Stimulated activated CD4-positive, alpha-beta T cell treated with anti-CD3 and anti-CD28 coated beads, Interleukin-4, amount 100 ng/mL, for 1 hour (primary cell): ENCODE measurements at places on chromosomes 1 and 21.

DNA sequence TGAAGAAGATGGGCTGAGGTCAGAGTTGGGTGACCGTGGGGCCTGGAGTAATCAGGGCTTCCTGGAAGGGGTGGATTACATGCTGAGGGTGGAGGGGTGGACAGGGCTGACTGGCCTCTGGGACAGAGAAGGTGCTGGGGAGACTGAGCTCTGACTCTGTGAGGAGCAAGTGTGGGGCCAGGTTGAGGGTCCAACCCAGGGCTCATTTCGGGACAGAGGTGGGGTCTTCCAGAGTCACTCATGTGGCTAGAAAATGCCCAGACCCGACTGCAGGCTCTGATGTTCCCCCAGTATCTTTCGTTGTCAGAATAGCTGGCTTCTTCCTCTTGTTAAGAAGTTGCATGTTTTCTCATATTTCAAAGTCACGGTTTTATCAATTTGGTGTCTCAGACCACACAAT, 311.8 kb downstream of the PTPRU start:
- DNase-seq: no peak

GRCh38 chr1:19239876-19240275, 11.4 kb downstream of the EMC1 start:
- DNase-seq: no peak

DNA sequence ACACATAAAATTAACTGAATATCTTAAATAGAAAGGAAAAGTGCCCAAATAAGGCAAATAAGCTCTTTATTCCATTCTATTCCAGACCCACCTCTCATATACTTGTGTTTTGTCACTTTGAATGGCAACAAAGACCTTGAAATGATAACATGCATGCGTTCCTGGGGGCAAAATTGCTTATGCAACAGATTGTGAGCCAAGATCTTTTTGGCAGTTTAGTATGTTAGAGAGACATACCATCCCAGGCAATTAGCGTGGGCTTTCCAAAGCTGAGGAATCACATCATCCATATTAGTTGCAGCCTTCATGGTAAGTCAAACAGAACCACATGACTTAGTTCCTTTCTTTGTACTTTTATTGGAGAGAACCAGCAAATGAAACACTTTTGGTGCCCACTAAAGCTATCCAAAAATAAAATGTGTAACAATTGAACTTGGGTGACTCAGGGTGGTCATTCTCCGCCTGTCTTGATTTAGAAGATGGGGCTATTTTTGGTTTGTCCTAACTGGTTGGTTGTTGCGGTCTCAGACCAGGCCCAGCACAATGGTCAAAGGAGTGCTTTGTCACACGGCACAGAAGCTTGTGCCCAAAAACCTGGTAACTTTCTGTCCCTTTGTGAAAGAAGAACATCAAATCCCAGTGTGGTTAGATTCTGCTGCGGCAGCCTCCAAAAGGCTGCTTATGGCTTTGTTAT, 68.7 kb upstream of the ATF3 start:
- no peak for DNase-seq

- no peak for DNase-seq
Measured at GRCh38 chr1:185804206-185804605, 70.0 kb downstream of the HMCN1 start.

DNA sequence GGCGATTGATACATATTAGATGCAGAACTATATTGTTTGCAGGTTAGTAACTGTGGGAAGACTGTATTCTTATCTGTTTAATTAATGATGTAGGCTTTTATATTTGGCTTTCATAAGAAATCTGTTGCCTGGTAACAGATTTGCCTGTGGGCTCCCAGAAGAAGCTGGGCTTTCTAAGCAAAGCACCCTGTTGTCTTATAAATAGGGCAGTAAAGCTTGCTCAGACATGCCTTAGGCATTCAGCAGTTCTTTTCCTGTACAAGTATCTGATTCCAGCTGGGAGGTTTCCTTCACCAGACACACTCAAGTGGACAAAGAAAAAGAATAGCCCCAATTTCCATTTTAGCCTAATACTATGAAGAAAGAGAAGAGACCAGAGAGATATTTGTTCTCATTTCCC, 524.0 kb downstream of the LRRIQ3 start:
- no peak for DNase-seq

GRCh38 chr1:42910985-42911384, 47.7 kb downstream of the SLC2A1 start:
- DNase-seq: no peak

DNA sequence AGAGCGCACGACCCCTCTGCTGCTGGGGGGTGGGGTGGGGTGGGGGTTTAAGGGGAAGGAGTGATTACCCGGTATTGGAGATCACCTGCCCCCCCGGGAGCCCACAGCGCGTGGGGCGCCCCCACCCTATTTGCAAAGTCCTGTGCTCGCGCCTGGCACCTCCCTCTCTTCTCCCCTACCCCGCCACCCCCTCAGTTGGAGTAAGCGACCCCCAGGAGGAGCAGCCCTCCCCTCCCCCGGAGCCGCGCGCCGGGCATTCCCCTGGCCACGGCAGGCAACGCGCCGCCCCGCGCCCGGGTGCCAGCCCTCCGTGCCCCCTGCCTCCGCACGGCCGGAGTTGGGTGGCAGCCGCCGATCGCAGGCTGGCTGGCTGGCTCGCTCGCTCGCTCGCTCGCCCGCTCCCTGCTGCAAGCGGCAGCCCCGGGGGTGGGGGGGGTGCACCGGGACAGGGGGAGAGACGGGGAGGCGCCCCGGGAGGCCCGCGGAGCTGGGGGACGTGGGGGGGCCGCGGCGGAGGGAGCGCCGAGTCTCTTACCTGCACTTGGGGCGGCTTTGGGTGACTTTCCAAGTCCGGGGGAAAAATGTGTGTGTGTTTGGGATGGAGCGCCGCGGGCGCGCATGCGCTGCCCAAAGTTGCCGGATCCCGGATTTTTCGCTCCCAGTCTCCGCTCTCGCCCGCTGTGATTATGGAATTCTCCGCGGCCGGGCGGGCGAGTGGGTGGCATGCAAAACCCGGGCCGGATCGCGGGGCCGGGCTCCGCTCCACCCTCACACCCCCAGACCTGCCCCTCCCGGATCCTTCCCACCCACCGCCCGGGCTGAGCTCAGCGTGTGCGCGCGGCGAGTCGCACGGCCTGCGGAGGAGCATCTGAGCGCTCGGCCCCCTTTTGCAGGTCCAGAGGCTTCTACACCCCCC, at the start of gene CASZ1:
TSS of gene CASZ1 (minus strand) at position 618 of the 916 bp plus-strand sequence. CDS start 102,757 bp downstream, outside the sequence.
- DNase-seq: no peak

DNA sequence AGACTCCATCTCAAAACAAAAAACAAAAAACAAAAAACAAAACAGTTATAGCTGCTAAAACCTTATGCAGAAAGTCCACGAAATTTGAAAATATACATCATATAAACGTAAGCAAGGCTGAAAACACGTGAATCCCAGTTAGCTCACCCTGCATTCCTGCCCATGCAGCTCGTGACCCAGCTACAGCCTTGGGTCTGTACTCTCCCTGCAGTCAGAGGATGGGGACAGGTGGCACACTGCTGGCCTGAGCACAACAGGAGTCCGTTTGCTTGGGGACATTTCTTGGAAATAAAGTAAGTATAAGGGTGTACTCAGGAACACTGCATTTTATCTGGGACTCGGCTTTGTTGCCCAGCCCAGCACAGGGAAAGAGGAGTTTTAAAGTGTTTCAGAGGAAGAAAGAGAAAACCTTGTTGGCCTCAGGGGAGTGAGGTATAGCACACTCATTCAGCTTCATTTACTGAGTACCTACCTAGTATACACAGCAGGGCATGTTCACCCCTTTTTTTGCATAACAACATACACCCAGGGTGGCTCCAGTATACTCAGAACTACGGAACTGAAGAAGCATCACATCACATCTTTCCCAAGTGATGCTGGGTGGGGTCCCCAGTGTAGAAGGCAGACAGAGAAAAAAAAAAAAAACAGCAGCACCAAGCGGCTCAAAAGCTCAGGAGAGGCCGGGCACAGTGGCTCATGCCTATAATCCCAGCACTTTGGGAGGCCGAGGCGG, 44.1 kb downstream of the CAPZB start:
- no peak for DNase-seq

DNA sequence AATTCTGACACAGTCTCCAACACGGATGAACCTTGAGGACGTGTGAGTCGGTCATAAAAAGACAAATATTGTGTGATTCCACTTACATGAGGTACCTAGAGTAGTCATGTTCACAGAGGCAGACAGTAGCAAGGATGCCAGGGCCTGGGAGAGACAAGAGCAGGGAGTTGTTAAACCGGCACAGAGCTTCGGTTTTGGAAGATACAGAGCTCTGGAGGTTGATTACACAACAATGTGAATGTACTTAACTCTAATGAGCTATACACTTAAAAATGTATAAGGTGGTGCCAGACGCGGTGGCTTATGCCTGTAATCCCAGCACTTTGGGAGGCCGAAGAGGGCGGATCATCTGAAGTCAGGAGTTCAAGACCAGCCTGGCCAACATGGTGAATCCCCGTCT, 37.8 kb upstream of the NEK2 start:
- DNase-seq: no peak

DNA sequence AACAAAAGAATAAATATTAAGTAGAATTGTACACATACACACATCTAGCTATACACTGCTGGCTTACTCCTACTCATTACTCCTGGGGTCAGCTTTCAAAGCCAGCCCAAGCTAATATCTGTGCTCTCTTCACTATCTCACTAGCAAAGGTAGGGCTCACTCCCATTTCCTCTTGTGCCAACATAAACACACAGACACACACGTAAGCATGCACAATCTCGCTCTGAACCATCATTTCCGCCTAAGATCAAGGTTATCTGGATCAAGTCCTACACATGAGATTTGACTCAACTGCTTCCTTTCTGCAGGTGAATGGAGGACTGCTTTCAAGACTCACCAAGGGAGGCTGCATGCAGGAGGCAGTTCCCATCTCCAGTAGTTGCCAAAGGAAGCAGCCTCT, 28.8 kb upstream of the MTMR11 start:
- no peak for DNase-seq

GRCh38 chr1:26690576-26691031, 5.2 kb upstream of the ARID1A start:
- no peak for DNase-seq

DNA sequence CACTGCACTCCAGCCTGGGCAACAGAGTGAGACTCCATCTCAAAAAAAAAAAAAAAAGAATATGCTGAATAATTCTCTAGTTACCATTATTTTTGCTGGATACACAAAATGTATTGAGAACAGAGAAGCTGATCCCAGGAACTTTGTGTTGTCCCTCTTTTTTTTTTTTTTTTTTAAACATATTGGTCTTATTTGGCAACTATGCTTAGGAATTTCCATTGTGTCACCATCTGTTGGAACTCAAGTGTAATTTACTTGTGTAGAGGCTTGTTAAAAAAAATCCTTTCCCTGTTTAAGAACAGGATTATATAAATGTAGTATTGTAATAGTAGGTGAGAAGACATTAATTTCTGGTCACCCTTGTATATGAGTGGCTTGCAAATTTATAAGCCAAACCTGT, 28.6 kb downstream of the CAMSAP2 start:
- DNase-seq: no peak

GRCh38 chr21:45952974-45953373, 28.6 kb upstream of the COL6A1 start:
- DNase-seq: no peak

DNA sequence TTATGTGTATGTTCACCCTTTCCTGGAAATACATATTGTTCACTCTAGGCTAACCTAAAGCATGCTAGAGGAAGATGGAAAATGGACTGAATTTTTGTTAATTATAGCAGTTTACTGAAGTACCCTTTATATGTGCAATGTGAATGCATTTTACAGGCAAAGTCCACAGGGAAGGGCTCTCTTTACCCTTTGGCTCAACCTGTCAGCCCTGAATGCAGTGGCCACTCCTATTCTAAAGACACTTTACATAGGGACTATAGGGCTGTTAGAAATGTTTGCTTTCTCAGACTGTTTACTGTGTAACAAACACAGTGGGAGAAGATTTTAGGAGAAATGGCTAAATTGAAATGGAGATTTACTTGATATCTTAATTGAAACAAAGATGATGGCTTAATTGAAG, 78.5 kb downstream of the BRINP2 start:
- DNase-seq: no peak

DNA sequence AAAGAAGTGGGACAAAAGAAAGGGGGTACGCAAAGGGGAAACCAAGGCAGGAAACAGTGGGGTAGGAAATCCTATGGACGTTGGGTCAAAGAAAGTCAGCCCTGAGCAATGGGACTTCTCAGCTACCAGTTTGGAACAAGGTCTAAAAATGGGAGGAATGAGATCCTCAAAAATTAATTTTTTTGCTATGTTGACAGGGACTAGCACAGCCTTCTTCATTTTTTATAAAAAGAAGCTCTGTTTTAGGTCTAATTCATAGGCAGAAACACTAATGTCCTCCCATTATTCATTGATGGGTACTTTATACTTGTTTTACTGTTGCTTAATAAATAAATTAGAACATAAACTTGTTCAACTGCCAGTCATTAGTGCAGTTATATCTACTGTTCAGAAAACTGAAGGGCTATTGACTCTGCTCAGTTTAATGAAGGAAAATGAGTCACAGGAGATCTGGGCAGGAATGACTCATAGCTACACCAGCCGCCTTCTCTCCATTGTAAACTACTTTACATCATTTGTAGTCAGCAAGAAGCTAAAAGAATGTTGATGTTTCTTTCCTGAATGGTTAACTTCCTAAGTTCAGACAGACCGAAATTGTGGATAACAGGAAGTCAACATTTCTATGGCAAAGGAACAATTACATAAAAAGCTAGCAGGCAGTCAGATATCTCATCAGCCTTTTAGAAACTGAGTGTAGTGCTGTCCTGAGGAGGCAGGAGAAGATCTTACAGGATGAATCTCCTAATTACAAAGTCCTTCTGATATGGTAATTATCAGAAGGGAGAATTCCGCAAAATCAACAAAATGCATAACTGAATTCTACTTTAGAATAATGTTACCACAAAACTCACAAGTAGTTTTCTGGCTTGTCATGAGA, 356.4 kb upstream of the PKN2 start:
- DNase-seq: no peak

GRCh38 chr1:59318271-59318860, 21.5 kb downstream of the FGGY start:
- DNase-seq: no peak

- DNase-seq: no peak
Measured at GRCh38 chr21:21182401-21183010, 184.3 kb downstream of the NCAM2 start.

GRCh38 chr1:6547301-6547700, 7.0 kb downstream of the NOL9 start:
- DNase-seq: no peak

GRCh38 chr1:197076585-197076984, 9.5 kb upstream of the F13B start:
- DNase-seq: no peak

- DNase-seq: no peak
Measured at GRCh38 chr1:182041615-182042014, 19.9 kb downstream of the ZNF648 start.

GRCh38 chr21:44969066-44969670, 29.3 kb downstream of the SLX9 start:
- no peak for DNase-seq

DNA sequence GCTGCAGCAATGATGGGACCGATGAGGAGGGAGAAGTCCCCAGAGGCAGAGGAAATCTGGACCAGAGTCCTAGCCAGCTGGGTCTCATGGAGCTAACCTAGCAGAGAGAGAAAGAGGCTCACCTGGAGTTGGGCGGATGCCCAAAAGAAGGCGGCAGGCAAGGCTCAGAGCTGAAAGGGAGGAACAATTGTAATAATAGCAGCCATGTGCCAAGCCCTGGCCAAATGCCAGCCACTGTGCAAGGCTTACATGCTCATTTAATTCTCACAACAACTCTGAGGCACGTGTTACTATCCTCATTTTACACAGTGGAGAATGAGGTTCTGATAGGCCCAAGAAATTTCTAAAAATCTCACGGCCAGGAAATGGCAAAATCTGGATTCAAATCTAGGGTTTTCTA, 50.0 kb upstream of the ZNF648 start:
- no peak for DNase-seq
